Activated naive CD4-positive, alpha-beta T cell treated with anti-CD3 and anti-CD28 coated beads, Interleukin-2, amount 10 ng/mL, durations not matched to agents 7 days and 5 days (primary cell): ENCODE measurements at places on chromosomes 13 and 19.
A peak's percentile ranks its signal among the peaks of the same experiment; 100 is the strongest.

- DNase-seq, result no peak
Measured at GRCh38 chr13:38045278-38046048, 175.9 kb upstream of the TRPC4 start.

DNA sequence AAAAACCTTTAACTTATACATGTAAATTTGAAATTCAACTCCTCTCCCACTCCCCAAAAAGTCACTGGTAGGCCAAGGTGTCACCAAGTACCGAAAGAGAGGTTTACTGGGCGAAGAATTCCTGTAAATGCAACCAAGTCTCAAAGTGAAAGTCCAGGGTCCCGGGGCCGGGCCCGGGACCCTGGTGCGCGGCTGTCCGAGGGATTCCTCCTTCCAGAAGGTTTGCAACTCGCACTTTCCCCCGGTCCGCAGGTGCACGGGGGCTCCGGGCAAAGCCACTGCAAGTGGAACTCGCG lies 1.1 kb downstream of the STK24 start:
- no peak for DNase-seq

- no peak for DNase-seq
Measured at GRCh38 chr13:75679459-75679858, 43.3 kb downstream of the LMO7 start.

DNA sequence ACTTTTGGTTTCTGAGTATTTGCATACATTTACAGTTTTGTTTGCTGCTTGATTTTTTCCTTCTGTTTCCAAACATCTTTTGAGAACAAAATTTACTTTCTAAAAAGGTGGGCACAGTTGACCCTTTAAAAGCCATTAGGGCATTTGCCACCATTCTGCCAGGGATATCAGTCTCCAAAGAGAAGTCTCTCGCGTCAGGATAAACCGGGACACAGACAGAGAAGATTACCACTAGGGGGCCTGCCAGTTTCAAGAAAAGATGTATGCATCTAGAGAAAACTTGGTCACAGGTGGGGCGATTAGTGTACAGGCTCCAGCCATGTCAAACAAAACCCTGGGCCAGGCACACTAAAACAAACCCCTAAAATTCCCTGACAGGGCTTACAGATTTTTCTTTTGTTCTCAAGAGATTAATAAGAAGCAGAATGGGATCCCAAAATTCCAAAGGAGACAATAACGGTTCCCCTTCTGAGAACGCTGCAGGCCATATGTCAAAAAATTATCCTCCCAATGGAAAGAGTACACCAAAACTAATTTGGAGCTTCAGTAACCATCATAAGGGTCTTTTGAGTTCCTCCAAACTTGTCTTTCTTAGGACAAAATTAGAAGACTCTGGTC lies 10.7 kb upstream of the PABPC3 start:
- peak; percentile 27 for DNase-seq

DNA sequence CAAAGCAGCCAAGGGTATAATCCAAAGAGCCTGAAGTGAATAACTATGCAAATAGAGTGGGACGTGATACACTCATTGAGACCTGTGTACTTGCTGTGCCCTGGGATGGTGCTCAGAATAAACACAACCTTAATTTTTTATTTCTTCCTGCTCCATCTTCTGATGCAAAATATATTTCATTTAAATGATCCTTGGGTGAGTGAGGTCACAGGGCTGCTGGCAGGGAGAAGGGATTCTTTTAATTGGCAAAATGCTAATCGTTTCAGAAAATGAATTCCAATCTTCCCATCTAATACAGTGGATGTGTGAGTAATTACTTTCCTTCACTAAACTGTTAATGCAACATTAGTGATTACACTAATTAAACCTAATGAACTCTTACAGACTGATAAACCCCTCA lies 63.5 kb downstream of the SIAH3 start:
- DNase-seq, result no peak
